Activated T-cell treated with anti-CD3 and anti-CD28 coated beads, Interleukin-2, amount 50 U/mL, for 1 hour (primary cell): ENCODE measurements at places on chromosomes 6 and 20.

DNA sequence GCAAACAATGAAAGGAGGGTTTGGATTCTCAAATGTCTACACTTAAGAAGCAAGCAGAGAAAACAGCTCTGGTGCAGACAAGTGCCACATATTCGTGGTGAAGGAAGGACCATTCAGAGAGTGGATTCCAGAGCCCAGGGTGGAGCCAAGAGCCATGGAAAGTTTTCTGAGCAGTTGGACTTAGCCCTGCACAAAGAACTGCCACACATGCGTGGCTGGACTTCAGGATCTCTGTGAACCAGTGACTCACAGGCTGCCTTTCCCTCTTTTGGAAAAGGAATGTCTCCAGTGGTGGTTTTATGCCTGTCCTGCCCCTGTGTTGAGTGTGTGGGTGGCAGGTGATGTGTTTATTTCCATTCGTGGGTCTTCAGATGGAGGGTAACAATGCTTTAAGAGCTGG is 489.5 kb downstream of the CDH26 start:
- DNase-seq: no peak

DNA sequence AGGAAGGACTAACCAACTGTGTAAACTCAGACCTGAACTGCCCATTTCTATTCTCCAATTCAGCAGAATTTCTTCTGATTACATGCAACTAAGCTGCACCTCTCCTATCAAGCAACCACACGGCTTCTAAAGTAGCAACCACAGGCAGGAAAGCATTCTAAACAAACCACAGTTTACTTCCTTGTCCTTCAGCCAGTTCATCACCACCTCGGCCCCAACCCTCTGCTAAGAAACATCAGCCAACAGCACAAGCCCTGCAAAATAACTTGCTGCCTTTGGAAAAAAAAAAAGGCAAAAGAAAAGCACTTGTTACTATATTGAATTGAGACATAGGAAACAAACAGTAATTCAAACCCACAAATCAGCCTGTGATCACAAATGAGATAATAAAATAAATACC is 140.3 kb downstream of the NFATC2 start:
- DNase-seq: peak; percentile 49

GRCh38 chr6:168279403-168279935 is 40.1 kb downstream of the DACT2 start:
- DNase-seq: no peak

DNA sequence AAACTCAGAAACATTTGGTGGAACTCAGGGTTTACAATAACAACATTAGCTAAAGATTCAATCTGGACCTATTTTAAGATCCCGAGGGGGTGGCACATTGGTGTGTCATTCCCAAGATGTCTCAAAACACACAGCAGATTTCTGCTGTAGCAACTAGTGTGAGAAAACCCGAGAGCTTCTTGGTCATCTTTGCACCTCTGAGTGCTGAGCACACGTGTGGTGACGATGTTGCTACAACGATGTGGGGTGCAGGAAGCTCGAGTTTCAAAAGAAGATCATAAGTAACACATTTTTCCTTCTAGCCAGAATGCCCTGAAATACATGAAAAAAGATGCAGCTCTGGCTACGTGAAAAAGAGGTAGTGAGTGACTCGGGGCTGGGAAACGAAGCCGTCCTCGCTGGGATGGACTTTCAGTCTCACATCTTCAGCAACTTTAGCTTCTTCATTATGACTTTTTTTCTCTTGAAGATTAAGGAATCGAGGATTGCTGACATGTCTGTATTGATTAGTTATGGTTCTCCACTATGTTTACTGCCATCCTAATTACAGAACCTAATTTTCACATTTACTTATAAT is 1.5 kb downstream of the RAMACL start:
- DNase-seq: no peak

DNA sequence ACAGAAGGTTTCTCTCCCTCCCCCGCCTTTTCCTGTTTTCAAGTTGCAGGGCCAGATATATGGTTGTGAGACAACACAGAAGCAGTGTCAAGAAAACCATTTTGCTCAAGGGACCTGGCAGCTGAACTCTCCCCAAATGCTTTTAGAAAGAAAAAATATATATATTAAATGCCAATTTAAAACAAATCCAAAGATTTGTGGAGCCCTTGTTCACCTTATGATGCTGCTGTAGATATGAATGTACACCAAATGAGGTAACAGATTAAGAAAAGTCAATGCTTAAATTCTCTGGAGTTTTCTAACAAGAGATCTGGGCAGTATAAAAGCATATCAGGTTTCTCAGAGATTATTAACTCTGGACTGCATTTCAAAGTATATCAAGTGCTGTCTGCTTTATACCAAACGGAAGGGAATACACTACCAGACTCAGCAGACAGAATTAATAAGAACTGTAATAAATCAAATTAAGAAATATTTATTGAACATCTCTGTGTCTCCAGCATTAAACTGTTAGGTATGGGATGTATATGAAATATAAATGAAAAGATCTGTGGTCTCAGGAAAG is 357.5 kb downstream of the HDGFL1 start:
- no peak for DNase-seq

DNA sequence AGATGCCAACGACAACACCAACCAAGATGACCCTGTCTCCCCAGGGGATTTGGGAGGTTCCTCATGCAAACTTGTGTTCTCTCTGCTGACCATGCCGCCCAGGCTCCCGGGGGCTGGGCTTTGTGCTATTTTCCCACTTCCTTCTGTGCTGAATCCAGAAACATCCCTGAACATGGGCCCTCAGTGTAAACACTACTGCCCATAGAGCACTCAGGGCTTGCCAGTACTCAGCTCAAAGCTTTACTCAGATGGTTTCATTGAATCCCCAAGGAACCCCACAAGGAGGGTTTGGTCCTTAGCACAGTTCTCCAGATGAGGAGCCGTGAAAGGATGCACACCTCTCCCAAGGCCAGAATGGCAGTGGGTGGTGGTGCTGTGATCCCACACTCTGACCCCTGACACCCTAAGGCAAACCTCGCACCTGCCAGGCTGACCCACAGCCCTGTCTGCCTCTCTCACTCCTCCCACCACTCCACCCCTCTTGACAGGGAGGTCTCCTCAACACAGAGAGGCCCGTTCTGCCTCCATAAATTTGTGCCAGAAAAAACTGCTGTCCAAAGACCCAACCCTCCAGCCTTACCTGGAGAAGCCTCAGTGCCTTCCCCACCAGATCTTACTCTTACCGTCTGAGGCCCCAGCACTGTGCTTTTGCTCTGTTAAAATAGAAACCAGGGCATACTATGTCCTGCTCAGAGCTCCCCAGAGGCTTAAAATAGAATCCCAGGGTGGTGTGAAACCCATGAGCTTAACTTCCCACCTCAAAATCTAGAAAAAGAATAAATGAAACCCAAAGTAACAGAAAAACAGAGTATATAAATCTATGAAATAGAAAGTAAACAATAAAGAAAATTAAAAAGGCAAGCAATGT is 283.0 kb upstream of the CDH4 start:
- DNase-seq: no peak

DNA sequence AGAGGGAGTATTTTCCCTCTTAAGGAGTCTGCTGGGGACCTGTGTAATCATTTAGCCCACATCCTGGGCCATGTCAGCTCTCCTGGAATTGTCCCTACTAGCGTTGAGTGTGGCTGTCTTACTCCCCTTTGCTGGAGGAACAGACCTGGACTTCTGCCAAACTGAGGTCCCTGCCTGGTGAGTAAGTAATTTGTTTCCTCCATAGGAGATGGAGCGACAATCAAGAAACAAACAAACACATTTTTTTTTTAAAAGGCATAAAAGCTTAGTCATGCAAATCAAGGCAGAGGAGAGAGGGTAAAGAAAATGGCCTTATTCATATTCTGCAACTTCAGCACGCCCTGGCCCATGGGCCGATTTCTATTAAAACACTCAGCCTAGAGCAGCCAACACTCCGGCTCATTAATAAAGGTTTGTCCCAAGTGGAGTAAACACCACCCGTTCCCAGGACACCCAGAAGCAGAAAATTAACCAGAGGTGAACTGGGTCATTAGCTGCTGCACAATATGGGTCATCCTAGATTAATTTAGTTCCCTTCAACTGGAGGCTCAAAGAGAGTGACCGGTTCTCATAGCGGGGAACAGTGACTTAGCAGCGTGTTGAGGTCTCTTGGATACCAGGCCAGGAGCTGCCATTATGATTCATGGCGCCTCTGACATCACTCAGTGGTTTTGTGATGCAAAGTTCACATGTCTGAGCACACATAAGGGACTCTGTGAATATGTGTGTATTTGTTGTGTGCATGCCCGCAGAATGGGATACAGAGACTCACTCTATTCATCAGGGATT is 165.0 kb upstream of the SULF2 start:
- no peak for DNase-seq

DNA sequence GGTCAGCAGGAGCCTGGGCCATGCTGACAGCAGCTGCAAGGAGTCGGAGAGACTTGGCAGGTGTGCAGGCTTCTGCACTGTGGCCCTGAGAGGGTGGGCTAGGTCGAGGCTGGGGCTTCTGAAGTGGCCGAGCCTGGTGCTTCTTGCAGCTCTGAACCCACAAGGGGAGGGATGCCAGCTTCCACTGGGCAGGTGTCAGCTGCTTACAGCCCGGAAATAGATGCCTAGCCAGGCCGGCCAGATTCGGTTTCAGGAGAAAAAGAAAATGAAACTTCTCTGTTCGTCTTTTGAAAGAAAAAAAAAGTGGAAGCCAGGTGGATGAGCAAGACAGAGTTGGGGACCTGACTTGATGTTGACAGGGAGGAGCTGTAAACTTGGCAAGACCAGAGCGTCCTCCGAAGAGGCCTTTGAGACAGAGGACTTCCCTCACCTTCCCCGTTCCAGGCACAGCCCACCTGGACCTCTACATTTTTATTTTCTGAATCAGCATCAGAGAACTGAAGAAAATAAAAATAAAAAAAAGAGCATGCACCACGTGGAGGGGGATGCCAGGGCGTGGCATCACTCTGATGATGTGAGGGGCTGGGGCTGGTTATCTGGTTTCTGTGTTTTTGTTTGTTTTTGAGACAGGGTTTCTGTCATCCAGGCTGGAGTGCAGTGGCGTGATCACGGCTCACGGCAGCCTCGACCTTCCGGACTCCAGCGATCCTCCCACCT is at the start of gene ZBP1:
TSS of gene ZBP1 (minus strand) at position 153 of the 717 bp plus-strand sequence. CDS start at position 22, 131 bp downstream.
- DNase-seq: peak; percentile 49

GRCh38 chr20:58436868-58437645 is 48.0 kb downstream of the VAPB start:
- DNase-seq: no peak

DNA sequence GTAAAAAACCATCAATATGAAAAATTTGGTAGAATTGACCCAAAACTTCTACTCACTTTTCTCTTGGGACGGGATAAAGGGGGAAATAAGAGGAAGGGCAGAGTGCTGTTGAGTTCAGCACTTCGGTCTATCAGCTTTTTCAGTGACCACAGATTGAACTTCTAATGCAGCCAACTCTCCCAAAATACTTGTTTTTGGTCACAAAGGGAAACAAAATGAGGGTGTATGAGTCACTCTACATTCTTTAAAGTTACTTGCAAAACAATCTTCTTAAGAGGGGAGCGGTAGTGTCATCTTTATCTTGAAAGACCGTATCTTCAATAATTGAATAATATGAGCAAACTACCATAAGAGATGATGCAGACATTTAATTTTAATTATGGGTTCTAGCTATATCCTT is 661.3 kb downstream of the CD109 start:
- DNase-seq: no peak

DNA sequence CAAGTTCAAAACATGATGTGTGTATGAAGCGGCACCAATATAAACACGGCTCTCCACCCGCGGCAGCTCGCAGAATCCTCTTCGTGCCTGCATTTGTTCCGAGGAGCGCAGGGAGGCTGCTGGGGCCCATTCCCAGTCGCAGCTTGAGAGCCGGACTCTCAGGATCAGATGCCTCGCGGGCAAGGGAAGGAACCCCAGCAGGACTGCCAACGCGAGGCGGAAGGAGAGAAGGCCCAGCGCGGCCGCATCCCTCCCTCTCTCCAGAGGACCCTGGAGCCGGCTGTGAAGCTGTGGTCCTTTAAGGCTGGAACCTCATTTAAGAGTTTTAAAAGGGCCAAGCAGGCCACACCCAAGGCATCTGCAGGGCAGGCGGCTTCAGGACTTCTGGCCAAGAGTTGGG is 44.2 kb upstream of the ZBP1 start:
- no peak for DNase-seq

DNA sequence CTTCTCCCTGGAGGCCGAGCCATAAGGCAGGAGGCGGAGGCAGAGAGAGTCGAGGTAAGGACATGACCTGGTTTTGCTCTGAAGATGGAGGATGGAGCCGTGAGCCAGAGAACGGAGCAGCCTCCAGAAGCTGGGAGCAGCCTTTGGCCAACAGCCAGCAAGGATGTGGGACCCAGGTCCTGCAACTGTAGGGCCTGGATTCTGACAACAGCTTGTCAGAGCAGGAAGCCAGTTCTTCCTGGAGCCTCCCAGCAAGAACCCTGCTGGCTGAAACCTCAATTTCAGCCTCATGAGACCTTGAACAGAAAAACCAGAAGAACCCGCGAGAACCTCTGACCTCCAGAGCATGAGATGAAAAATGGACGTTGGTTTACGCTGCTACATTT is 13.4 kb upstream of the MRGBP start:
- no peak for DNase-seq

DNA sequence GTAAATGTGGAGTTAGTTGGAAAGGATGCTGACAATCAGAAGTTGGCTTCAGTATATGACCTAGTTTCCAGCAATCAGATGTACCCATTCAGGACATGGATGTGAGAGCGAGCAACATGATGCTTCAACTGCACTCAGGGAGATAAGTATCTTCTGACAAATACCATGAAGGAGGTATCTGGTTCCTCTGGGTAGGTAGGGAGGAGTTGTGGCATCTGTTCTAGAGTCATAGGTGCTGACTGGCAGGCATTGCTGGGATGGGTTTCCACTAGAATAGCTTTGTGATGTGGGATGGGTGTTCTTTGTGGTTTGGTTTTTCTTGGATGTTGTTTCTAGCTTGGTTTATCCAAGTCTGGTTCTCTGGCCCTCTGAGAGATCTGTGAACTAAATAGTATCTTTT is 3.9 kb upstream of the REV3L start:
- no peak for DNase-seq

DNA sequence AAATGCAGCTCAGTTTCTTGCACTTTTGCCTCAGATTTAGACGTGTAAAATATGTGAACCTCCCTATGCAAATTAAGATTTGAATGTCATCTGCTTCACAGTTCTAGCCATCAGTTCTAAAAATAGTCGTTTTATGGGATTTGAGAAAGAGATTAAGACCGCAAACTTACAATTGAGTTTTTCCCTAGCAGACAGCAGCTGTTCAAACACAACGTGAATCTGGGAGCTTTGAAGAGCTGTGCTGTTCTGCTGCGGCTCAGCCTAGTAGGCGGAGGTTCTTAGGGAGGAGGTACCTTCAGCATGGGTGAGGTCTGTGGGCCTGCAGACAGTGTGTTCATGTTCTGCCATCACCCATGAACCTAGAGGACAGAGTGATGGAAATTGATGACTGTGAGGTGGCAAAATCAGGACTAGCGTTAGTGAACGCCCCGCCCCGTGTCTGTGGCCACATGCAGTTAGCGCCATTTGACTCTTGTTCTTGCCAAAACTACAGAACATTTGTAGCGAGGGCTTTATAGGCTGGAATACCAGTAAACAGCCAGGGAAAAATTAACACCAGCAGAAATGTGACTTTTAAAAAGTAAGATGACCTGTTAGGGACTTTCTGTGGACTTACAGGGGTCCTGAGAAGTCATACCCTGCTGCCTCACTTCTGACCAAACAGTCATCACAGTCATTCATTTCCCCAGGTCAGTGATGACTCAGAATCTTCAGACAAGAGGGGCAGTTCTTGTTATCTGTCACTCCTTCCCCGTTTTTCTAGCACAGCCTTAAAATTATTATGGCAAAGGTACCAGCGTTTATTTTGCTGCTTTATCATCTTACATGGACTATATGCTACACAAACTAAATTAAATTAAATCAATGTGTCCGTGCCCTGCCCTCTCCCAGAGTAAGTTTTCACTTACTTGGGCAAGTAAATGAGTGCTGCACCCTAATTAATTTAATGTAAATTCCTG is 84.3 kb upstream of the TMEM181 start:
- DNase-seq: no peak
